ENCODE measurements at places on chromosomes 12 and 14. TPM values are rescaled to one million over a fixed set of nuclear protein-coding genes. Genes with fewer than 3 reads are reported as not detected.

CCDC184 gene
- 0.58 TPM for total RNA-seq

DNA sequence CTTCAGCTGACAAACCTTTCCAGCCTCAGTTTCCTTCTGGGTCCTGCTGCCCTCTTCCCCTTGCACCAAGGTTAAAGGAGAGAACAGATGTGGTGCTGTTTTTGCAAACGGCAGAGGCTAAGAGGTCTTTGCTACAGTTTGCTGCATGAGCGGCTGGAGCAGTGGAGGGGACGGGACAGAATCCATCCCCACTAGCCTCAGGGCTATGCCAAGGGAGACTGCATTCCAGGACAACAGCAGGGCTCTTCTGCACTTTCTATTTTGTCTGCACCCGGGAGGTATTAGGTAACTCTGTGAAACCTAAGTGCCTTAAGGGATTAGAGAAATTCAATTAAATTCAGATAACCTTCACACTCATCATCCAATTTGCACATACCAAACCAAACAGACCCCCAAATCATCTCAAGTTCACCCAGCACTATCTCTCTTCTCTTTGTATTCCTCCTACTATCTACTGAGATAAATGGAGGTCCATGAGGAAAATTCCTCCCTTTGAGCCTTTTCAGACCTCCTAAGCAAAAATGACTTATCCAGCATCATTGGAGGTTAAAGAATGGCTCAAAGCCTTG lies 103.8 kb upstream of the VRK1 start:
- DNase-seq: no peak

SIX4 gene
- 14.8 TPM for total RNA-seq

PRICKLE1 gene
- 3.3 TPM for total RNA-seq

- peak; percentile 83 for DNase-seq
Measured at GRCh38 chr14:76937181-76938091, 91.1 kb downstream of the IRF2BPL start.

ADGRD1 gene
- not detected for total RNA-seq

- DNase-seq: no peak
Measured at GRCh38 chr14:61836807-61837206, 74.6 kb downstream of the SNAPC1 start.

KRT6C gene
- total RNA-seq: not detected

DNA sequence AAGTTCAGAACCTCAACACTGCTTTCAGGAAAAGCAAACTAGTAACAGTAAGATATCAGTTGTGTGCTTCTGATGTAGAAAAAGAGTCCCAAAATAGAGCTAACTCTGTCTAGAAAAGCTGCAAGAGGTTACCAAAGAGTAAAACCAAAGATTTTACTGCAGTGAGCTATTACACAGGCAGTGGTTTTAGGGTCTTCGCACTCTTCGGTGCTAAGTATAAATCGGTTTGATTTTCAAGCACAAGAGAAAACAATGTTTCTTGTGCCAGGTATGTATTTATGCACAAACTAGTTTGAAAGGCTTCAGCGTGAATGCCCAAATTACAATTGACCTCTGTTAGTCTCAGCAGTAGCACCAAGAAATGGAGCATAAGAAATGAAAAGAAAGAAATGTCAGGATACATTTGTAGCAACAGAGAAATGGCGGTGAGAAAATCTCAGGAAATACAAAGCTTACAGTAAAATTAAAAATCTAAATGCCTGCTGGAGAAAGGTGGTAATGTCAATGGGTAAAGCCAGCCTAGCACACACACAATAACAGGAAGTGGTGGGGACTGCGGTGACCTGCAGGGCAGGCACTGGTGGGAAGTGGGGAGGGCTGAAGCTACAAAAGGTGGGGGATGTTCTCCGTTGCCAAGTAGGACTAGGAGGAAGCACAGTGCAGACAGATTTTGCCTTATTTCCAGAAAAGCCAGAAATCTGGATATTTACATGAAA lies 18.0 kb upstream of the DYRK2 start:
- no peak for DNase-seq

All from HFFc6 (cell line).